ENCODE measurements at places on chromosomes 16 and 17.

GRCh38 chr16:64151990-64152767 lies 969.7 kb downstream of the CDH11 start:
- DNase-seq: peak; percentile 40

DNA sequence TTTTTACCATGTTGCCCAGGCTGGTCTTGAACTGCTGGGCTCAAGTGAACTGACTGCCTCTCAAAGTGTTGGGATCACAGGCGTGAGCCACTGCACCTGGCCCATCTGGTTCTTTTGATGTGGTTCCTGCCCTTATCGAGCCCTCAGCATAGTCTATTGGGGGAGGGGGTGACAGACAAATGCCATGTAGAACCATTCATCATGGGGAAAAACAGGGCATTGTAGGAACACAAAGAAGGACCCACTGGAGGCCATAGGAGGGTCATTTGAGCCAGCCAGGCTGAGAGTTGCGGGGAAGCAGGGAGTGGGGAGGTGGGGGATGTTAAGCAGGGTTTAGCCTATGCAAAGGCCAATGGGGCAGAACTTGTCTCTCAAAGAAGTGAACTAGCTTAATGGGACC lies 11.9 kb downstream of the SEC14L5 start:
- DNase-seq: no peak

GRCh38 chr16:50706250-50706649 lies 12.8 kb downstream of the NOD2 start:
- DNase-seq: no peak

DNA sequence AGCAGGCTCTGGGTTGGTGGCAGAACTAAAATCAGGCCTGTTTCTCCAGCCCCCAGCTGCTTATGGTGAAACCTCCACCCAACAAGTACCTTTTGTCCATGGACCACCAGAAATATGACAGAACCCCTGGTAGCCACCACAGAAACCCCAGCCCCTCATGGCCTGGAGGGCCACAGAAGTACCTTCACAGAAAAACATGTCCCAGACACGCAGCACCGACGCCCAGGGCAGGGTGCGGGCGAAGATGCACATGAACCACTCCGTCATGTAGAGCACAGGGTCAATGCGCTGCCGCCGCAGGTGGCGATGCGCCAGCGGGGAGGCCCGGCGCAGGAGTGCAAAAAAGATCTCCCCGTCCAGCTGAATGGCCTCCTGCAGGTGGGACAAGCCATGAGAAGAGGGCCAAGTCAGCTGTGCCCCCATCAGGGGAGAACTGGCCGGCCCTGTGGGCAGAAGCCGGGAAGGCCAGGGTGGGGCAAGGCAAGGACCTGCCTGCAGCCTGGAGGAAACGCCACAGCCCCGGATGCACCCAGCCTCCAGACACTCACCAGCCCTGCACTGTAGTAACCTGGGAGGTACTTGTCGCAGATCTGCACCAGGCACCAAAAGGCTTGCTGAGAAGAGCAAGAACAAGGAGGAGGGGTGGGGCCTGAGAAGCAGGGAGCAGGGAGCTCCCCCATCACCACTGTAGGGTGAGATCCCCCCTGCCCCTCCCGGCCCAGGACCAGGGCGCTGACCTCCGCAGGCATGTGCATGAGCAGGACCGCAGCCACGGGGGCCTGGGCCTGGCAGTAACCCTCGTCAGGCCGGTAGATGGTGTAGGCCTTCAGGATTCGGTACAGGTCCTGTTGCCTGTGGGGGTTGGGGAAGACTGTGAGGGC lies 4.1 kb upstream of the CD2BP2 start:
- DNase-seq: no peak

DNA sequence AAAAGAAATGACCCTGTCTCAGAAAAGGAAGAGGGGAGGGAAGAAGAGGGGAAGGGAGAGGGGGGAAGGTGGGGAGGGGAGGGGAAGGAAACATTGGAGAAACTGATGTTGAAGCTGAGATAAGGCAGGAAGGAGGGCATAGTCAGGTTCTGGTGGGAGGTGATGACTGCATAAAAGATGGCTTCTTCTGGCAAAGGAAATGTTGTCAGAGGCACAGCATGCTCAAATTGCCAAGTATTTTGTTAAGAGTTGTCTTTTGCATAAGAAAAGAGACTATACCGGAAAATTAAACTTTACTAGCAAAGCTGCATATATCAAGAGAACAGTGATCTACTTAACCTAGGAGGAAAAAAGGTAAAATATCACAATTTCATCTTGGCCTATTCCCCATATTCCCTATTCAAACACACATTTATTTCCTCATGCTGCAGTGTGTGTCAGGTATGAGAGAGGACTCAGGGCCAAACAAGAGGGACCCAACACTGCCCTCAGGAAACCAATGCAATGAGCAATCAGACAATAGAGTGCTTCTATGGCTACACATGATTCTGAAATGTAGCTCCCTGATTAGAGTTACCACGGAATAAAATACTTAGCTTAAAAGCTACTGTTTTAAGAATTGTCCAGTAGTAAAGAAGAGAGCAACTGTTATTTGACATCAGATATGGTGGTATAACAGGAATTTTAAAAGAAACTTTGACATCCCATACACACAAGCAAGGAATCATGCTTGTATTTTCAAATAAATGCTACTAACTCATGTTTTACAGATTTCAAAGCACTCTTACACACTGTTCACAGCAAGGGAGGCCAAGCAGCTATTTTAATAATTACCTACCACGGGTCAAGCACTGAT lies 80.9 kb downstream of the PARN start:
- DNase-seq: no peak

DNA sequence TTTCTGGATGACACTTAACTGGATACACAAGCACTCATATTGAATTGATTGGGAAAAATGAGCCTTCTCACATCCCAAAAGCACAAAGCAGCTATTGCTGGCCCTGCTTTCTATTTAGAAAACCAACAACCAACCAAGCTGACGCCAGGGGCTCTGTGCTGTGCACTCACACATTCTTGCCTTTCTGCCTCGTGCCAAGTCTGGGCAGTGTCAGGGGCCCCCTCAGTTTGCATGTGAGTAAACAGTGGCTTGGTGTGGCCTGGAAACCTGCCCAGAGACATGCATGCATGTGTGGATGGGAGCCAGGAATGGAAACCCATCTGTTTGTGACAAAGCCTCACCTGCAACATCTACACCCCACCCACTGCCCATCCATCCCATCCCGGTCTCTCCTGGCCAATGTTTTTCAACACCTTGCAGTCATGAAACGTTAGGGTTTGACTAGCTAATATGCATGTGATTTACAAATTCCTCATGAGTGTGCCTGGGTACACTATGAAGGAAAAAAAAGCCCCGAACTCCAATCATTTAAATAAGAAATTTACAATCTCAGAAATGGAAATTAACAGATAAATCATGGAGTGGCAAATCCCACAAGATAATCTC lies 20.4 kb downstream of the MIEF2 start:
- DNase-seq: no peak

GRCh38 chr17:6789146-6789545 lies 13.1 kb downstream of the FBXO39 start:
- no peak for DNase-seq

GRCh38 chr17:75103601-75104554 lies 5.9 kb upstream of the ARMC7 start:
- no peak for DNase-seq

- no peak for DNase-seq
Observed at GRCh38 chr17:2302778-2303203, 794 bp downstream of the SMG6 start.

GRCh38 chr16:54373534-54374520 lies 87.2 kb upstream of the IRX3 start:
- peak; percentile 80 for DNase-seq

DNA sequence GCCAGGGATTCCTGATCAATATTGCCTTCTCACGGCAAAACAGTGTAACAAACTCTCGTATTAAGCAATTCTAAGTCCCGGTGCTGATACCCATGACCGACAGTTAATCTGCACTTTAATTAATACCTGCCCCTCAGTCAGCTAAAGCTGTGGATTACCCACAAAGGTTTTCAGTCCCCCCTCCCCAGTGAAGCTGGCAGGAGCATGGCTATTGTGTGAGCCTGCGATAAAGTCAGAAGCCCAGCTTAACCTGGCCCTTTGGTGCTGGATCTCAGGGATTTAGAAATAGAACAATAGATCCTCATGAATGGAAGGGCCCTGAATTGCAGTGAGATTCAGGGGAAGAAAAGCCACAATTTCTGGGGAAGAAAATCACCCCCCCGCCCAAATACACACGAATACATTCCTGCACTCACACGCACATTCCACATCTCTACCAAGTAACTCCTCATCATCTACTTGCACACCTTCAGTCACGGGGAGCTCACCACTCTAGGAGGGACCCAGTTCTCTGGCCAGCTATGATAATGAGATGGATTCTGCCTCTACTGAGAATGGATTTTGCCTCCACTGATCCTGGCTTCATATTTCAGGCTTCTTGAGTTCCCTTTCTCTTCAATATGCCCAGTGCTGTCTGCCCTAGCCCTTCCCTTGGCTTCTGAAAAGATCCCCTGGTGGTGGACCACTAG lies 102.6 kb downstream of the WSCD1 start:
- no peak for DNase-seq

DNA sequence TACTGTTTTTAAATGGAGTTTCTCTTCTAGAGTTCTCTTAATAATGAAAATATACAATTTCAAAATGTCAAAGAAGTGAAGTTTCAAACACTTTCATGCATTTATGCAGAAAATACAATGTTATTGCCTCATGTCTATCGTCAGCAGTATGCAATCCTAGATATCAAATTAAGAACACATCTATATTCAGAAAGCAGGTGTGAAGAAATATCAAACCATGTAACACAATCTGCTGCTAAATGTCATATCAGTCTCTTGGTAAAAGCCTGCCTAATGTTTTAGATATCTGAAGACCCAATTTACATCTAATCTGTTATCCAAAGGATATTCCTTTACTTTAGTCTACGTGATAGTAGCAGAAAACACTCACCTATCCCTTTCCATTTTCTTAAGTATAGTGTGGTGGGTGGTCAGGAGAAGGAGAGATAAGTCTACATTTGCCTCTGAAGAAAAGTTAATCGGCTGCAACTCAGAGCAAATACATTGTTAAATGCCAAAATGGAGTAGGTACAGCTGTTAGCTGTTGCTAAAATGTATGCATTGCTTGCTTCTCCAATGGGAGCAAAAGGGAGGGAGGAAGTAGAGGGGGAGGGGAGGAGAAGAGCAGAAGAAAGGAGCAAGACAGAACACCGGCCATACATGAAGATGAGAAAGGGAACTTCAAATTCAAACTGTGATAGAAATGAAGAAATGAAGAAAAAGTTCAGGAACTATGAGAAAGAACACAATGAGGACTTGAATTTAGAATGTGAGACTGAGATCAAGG lies 64.9 kb downstream of the ITFG1 start:
- DNase-seq: no peak

- DNase-seq: no peak
Observed at GRCh38 chr17:27471321-27472269, 15.3 kb downstream of the KSR1 start.

DNA sequence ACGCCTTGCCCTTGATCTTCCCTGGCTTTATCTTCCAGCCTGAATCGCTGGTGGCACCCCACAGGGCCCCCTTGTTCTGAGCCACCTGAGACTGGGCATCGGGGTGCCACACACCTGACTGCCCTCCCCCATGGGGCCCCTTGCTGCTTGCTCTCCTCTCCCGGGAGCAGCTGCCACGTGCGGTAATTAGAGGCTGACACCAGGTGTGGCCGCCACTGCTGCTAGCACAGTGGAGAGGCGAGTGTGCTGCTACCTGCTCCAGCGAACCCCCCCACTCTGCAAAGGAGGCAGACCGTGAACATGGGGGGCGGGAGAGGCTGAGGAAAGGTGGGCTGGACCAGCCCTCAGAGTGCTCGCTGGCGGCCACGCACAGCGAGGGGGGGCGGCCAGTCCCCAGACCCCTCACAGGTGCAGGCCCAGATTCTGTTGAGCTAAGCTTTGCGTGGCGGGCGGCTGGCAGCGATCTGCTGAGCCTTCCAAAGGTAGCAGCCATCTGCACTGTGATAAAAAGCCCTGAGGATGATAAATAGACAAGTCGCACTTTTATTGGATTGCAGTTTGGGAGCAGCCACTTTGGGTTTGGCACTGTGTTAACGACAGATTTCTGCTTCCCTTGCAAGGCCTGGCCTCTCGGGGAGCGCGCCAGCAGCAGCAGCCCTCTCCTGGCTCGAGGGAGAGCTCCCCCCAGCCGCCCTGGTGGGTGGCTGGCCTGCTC lies 167.9 kb upstream of the GSE1 start:
- no peak for DNase-seq

GRCh38 chr17:43753493-43754129 lies 5.0 kb downstream of the SOST start:
- peak; percentile 22 for DNase-seq

DNA sequence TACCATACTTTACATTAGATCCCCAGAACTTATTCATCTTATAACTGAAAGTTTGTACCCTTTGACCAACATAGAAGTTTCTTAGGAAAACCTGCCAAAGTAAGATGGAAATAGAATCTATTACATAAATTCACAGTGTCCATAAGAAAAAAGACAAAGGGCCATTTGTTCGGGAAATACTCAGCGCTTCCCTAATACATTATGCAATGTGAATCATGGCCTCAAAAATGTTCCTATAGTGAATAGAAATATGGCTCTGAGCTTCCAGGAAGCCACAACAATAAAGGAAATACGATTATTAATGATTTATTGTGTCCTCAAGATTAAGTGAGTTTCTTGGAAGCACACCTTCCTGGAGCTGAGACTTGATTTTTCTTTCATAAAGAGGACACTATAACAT lies 51.5 kb downstream of the GPRC5B start:
- DNase-seq: no peak

DNA sequence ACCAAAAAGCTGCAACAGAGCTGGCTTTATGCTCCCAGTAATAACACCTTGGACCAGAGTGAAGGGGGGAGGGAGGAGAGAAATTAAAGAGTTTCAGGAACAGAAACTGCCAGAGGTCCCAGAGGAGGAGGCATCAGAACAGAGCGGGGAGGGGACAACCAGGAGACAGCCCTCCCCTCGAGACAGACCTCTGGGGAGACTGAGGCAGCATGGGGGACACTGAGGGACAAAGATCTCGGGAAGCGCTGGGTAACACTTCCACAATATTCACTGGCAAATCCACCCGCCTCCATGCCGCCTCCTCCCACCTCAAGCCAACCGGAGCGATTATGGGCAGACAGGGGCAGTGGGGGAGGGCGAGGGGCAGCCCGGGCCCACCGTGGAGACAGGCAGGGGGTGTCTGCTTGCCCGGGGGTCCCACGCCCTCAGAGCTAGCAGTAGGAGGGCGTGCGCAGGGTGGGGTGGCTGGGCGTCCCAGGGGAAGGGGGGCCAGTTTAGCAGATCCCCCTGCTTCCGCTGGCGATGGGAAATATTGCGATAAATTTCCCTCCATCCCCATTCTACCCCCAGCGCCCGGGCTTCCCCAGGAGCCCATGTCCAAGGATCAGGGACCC lies 1.2 kb downstream of the PCGF2 start:
- DNase-seq: no peak

DNA sequence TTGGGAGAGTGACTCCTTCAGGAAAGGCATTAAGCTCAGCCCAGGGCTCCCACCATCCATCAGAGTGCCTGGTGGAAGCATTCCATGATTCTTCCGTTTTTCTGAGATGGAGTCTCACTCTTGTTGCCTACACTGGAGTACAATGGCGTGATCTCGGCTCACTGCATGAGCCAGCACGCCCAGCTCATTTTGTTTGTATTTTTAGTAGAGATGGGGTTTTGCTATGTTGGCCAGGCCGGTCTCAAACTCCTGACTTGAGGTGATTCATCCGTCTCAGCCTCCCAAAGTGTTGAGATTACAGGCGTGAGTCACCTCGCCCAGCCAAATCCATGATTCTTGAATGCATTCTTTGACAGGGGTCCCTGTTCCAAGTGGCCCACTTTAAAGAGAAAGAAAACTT lies 23.1 kb downstream of the MIS12 start:
- peak; percentile 62 for DNase-seq
